Activated CD8-positive, alpha-beta memory T cell treated with anti-CD3 and anti-CD28 coated beads for 24 hours (primary cell): ENCODE measurements at places on chromosomes 13 and 19.

DNA sequence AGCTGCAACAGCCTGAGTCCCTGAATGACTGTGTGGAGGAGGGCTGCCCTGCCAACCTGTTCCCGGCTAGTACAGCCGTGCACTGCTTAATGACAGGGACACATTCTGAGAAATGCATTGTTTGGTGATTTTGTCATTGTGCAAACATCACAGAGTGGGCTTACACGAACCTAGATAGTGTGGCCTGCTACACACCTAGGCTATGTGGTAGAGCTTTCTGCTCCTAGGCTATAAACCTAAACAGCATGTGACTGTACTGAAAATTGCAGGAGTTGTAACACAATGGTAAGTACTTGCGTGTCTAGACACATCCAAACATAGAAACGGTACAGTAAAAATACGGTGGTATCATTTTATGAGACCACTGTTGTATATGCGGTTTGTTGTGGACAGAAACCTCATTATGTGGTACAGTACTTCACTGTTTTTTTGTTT lies 35.0 kb downstream of the VASP start:
- no peak for DNase-seq

DNA sequence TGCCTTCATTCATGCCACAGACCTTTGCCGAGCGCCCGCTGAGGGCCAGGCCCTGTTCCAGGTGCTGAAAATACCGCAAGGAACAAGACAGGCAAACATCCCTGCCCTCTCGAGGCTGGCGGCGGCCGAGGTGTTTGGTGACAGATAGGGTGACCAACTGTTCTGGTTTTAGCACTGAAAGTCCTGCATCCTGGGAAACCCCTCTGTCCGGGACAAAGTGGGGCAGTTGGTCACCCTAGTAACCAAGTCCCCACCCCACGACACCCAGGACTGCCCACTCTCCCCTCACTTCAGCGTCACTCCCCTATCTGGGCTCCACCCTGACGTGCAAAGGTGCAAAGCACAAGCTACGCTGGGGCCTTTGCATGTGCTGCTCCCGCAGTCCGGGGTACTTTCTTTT lies 17.3 kb downstream of the ZBTB7A start:
- no peak for DNase-seq

- DNase-seq = no peak
Measured at GRCh38 chr19:13875824-13876223, 1.1 kb upstream of the NANOS3 start.

DNA sequence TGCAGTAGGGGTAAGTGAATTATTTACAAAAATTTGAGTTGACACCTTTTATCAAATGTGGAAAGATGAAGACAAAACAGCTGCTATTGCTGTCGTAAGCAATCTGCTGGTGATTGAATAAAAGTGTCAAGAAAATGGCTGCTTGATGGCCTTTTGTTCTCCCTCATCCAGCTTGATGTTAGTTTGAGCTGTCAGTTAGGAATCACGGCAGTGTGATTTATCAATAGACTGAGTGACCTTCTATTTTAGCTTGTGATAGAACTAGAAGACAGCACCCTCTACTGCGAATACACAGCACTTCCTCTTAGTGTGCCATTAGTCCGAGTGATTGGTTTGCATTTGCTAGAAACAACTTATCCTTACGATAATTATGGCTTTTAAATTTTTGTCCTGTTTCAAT lies 76.3 kb downstream of the MZT1 start:
- DNase-seq = no peak

- no peak for DNase-seq
Measured at GRCh38 chr19:57088133-57088532, 31.7 kb upstream of the USP29 start.

DNA sequence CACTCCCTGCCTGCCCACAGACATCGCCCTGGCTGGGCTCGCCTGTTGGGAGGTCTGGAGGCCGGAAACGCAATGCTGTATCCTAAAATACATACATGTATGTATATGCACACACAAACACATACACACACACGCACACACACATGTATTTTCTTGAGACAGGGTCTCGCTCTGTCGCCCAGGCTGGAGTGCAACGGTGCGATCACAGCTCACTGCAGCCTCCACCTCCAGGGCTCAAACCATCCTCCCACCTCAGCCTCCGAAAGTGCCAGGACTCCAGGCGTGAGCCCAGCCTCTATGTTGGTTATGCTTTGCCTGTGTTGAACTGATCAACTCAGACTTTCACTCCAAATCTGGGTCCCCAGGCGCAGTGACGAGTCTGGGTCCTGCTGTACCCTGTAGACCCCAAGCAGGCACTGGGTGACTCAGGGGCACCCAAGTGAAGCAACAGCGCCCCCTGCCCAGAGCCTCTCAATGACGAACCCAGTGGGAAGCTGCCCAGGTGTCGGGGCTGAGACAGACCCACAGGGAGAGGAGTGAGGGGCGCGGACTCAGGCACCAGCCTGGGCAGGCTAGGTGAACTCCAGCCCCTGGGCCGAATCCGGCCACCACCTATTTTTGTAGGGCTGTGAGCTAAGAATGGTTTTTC lies 27.4 kb upstream of the CACTIN start:
- no peak for DNase-seq

DNA sequence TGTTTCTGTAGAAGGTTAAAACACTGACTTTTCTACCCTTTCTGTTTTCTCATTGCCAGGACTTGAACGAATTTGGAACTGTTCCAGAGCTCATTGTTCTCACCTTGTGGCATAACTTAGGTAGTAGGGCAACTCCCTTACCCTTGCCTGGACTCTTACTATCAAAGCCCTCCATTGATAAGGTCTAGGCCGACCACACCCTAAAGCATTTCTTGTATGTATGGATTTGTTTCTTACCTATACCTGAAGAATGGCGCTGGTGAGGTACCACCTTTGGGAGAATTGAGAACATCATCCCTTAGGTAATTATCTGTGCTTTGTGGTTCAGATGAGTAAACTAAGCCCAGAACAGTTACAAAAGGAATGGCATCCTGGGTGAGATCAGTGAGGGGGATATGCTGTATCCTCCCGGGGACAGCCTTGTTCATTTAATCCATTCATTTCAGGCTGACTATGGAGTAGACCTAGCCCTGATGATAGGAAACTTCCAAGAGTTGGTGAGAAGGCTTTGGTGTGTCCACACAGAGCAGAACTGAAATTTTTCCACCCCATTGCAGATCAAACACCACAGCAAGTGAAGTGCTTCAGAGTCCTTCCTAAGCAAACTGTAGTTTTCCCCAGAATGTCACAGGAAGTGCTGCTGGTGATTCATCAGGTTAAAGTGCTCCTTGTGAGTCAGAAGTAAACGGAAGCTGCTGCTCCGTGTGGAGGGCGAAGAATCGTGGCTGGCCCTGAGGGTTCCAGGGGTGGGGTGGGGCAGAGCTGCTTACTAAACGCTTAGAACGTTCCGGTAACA lies 113.0 kb downstream of the TEX26 start:
- peak; percentile 84 for DNase-seq

GRCh38 chr13:76319921-76320320 lies 566.3 kb downstream of the KCTD12 start:
- DNase-seq = no peak

DNA sequence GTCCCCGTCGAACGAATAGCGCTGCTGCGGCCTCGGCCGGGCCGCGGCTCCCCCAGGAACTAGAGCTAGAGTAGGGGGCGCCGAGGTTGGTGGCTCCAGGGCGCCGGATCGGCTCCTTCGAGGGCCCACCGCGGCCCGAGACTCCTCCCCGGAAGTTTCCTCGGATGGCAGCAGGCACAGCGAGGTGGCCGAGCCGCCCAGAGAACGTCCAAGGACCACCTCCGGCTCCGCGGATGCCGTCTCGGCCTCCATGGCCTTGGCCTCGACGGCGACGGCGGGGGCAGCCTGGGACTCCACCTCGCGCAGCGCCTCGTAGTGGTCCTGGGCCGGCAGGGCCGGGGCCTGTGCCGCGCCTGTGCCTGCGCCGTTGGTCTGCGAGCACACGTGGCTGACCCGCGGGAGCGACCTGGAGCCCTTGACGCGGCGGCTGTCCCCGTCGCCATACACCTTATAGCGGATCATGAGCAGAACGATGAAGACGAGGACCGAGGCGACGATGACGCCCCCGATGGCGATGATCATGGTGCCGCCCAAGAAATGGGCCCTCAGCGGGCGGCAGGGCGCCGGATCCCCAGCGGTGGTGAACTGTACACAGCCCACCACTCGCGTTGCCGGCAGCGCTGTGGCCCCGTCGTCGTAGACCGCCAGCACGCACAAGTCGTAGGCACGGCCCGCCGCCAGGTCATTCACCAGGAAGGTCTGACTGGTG lies 11.8 kb downstream of the IFNL1 start:
- no peak for DNase-seq

DNA sequence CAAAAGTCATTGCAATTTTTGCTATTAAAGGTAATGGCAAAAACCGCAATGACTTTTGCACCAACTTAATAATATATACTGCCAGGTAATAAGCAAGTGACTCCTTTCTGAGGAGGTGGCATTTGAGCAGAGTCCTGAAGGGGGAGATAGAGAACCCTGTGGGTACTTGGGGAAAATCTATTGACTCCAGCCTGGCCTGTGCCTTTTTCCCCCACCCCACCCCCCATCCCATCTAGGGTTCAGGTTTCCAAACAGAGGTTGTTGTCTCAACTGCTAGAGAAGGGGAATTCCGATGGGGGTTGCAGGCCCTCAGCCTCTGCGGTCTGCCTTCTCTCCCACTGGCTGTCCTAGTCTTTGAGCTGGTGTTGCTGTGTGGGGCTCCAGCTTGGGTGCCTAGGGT lies 11.5 kb downstream of the S1PR2 start:
- peak; percentile 62 for DNase-seq

DNA sequence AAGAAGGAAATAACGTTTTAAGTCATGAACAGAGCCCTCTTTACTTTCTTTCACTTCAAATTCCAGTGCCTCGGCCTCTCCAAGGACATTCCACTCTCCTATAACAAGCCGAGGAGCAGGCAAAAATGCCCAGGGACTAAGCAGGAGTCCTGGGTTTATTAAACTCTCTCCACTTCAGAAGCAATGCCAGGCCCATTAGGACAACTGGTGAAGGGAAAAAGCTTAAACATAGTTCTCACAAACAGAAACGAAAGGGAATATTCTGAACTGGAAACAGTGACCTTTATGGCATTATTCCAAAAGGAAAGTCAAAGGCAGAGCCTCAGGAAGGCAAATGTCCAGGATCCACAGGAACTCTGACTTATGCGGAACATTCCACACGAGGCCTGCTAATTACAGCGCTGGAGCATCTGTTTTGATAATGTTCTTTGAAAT lies 30.9 kb upstream of the MED4 start:
- no peak for DNase-seq

DNA sequence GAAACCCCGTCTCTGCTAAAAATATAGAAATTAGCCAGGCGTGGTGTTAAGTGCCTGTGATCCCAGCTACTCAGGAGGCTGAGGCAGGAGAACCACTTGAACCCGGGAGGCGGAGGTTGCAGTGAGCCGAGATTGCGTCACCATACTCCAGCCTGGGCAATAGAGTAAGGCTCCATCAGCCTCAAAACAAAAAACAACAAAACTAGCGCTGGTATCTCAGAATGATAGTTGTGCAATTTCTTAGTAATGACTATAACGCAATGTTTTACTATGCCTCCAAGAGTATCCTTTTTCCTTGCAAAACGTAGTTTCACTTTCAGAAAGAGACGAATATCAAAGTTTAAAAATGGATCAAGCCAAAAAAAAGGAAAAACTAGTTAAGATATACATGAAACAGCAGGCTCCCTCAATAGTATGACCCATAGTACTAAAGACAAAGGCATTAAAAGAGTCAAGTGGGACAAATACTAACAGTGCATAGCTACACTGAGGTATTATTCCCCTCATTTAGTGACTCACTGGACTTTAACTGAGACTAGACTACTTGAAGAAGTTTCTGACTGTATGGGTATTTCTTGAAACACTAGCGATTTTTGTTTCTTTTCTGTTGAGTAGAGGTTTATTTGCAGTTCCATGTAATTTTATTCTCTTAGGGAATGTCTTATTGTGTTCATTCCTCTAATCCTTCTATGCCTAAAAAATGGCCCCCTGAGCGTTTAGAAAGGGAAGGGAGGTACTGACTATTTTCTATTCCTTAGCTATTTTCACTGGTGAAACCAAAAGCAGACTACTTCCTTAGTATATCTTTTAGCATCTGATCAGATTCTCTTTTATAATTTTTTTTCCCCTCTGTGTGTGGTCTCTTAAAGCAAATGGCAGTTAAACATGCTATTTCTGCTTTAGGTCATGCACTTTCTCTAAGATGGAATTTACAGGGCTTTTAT lies 10.4 kb upstream of the ITM2B start:
- DNase-seq = no peak

GRCh38 chr19:32404933-32405430 lies 588 bp upstream of the DPY19L3 start:
- DNase-seq = no peak

DNA sequence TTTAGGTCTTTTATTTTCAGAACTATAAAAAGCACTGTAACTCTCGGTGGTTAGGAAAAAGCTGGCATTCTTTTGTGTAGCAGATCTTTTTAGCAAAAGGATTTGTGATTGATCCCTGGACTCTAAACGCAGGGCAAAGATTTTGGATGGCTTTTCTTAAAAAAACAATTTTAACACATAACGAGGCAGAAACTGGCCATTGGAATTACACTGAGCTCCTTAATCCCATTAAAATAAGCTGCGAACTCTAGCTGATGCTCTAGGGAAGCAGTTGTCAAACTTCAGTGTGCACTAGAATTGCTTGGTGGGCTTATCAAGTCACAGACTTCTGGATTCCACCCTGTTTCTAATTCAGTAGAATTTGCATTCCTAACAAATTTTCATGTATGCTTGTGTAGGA lies 33.8 kb upstream of the NDFIP2 start:
- no peak for DNase-seq

GRCh38 chr19:22088541-22089144 lies 36.4 kb downstream of the ZNF257 start:
- DNase-seq = no peak

- DNase-seq = no peak
Measured at GRCh38 chr19:45817725-45818301, 2.7 kb upstream of the RSPH6A start.

GRCh38 chr19:1163283-1163933 lies 10.7 kb downstream of the SBNO2 start:
- DNase-seq = no peak

- DNase-seq = no peak
Measured at GRCh38 chr19:16615808-16616207, 12.2 kb downstream of the MED26 start.

- no peak for DNase-seq
Measured at GRCh38 chr13:34862716-34863115, 79.4 kb upstream of the NBEA start.

GRCh38 chr13:69755101-69755500 lies 352.5 kb upstream of the ATXN8OS start:
- DNase-seq = no peak
